Stimulated activated CD4-positive, alpha-beta T cell treated with anti-CD3 and anti-CD28 coated beads, Interleukin-4, amount 100 ng/mL, for 1 hour (primary cell): ENCODE measurements at places on chromosomes 5 and 9.

DNA sequence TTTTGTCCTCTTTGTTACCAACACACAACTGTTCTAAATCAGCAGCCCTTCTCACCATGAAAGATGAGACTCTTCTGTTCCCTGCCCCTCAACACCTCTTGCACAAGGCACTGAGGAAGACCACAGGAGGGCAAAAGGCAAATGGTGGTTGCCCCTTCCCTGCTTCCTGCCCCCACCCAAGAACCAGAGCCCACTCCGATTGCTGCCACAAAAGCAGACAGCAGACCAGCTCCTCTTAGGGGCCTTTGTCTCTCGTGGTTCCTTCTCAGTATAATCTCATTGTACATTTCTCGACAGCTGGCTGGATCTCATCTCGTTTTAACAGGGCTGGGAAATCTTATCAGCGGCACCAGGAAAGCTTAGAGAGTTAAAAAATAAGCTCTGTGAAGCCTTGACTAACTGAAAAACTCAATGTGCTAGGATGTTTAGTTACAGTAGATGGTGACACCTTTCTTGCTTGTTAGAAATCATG is 1.1 kb downstream of the MVB12B start:
- no peak for DNase-seq

DNA sequence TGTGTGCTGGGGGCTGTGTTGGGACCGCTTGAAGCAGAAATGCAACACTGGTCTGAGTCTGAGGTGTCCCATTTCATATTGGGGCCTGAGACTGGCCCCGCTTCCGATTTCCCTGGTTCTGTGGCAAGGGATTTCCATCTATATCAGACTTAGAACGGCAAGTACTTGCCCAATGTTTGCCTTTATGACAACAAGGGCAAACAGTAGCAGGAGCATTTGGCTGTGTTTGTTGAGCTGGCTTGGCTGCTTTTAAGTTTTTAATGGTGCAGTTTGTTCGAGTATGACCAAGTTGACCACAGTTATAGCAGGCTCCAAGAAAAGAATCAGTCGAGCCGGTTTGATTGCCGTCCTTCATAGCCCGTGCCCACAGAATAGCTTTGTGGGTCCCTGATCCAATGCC is 17.0 kb downstream of the HSDL2 start:
- DNase-seq, result no peak

DNA sequence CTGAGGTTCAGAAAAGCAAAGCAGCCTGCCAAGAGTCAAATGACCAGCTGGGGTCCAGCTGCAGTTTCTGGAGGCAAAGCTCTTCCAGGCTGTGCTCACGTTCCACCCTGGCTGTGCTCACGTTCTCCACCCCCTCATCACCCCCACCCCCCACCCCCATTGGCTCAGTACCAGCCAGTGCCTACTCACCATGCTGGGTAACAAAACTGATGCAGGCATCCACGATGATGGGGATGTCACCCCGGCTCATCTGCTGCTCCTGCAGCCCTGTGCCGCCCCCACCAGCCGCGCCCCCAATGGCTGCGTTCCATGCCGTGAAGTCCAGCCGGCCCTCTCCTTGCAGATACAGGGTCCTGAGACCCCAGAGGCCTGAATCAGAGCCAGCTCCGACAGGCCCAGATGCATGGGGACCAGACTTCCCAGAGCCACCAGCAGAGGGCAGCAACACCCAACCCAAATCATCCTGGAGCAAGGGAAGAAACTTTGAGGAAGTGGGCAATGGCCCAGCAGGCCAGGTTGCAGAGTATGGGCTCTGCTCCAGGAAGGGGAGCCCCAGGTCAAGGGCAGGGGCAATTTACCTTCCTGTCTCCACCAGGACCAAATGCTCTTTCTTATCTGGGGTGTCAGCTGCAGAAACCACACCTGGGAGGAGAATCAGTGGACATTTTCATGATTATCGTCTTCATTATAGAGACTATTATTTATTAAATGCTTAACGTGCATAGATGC is 13.7 kb upstream of the FCHSD1 start:
- peak; percentile 71 for DNase-seq

DNA sequence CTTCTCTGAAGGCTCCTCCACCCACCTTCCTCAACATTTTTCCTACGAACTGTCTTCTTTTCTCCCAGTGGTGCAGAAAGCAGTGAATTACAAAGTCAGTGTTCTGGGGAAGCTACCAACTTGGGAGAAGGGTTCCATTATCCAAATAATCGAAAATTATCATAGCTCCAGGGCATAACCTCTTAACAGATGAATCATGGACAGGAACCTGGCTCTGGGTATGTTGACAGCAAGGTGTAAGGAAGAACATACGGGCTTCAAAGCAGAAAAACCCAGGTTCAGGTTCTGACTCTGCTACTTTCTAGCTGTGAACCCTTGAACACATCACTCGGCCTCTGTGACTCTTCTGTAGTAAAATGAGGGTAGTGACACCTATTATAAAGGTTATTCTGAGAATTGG is 351.3 kb downstream of the ENC1 start:
- no peak for DNase-seq

DNA sequence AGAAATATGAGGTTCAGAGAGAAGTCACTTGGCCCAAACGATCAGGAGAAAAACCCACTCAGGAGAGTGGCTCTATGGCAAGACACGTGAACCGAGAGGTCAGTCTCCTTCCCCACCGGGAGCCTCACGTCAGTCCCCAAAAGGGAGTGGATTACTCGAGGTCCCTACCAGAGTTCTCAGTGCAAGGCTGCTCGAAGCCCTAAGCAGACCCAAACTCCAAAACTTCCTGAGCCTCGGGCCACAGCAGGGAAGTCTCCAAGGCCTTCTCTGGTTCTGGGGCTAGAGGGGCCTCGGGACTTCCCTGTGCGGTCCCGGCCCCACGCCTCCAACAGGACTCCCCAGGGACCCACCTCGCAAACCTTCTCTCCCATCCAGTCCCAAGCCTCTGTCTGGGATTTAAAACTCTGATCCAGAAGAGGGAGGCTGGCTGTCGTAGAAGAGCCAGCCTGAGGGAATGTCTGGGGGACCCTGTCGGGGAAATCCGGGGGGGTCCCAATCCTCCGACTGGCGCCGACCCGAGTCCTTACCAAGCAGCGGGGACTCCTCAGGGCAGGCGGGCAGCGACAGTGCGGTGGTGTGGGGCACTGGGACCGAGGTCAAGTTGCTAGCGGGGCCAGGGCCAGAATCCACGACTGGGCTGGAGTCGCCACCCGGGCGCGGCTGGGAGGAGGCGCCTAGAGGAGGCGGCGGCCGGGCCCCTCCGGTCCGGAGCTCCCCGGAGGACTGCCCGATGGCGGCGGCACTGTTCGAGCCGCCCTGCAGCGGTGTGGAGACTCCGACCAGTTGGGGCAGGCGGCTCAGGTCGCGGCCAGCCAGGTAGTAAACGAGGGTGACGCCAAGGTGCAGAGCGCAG is 679 bp downstream of the B4GALT1 start:
- peak; percentile 20 for DNase-seq

DNA sequence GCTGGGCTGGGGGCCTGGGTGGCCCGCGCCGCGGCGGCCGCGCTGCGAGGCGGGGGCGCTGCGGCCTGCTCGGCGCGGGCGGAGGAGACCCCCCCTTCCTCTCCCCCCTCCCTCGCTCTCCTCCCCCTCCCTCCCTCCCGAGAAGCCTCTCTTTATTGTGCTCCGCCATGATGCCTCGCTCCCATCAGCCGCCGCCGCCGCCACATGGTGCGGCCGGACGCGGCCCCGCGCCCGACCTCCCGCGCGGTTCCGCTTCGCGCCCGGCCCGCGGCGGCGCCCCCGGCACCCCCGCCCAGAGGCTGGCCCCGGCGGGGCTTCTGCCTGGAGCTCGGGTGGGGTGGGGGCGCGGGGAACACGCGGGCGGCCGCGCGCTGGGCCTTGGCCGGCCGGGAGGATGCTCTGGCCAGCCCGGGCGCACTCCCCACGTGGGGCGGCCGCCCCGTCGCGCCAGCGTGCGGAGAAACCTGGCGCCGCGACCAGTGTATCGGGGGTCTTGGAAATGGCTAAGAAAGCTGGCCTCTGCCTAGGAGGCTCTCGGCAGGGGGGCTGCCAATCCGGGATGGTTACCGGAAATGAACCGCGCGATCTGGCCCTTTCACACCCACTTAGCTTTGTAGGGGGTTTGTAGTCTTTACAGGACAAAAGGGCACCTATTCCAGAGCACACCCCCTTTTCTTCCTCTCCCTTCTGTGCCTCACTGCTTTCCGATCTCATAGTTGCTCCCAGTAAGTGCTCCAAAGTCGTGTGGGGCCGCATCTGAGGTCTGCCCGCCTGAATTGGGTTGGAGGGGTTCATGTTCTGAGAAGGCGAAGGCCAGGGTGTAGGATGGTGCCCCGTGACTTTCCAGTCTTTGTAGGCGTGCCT is 1.0 kb downstream of the SET start:
- DNase-seq, result peak; percentile 58

- DNase-seq, result no peak
Measured at GRCh38 chr5:114152656-114153360, 209.1 kb upstream of the KCNN2 start.

- no peak for DNase-seq
Measured at GRCh38 chr9:20551835-20552234, 70.5 kb downstream of the MLLT3 start.

DNA sequence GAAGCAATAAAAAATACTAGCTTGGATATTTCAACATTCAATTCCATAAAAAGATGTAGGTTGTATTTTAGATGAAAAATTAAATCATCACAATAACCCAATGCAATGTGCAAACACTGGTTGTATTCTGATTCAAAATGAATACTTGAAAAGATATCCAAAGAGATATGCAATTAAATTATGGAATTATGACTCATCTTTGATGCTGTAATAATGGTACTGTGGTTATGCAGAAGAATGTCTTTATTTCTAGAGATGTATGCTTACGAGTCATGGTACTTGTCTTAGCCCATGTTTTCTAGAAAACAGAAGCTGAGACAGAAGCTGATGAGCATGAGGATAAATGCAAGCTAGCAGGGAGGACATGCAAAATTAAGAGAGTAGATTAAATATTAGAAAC is 1941.4 kb upstream of the NUDT12 start:
- no peak for DNase-seq

DNA sequence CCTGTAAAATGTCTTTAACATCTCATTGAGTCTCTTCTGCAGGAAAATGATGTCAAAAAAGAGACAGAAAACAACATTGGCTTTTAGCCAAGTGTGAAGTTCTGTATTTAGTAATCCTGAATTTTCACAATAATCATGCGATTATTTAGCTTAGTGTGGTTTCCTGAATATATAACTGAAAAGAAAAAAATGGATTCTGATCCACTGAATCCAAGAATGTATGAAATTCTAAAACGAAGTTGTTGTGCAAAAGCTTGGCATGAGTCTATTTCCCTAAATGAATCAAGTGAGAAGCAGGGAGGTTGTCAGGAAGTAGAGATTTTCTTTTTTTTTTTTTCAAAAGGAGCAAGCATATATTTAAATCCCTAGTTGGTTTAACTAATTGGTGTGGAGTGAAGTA is 145.9 kb upstream of the CDH6 start:
- no peak for DNase-seq

GRCh38 chr9:116099821-116100220 is 53.8 kb upstream of the PAPPA start:
- no peak for DNase-seq

- no peak for DNase-seq
Measured at GRCh38 chr5:121199216-121199999, 652.3 kb upstream of the FTMT start.

- no peak for DNase-seq
Measured at GRCh38 chr5:149485655-149486615, 65.3 kb downstream of the CSNK1A1 start.

DNA sequence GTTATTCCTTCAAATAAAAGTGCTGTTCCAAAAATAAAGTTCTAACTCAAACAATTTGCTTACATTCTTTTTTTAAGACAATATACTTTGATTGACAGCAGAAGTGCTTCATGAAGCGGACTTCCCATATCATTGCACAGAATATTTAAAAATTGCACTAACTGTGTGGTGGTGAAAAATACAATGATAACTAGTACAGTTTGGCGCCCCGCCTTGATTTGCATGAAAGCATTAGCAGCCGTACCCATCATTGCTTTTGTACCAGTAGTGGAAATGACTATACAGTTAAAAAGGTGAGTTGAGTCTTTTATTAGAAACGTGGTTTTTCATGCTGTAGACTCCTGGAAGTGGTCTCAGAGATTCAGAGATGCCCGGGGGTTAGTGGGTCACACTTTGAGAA is 69.5 kb upstream of the MAP3K1 start:
- DNase-seq, result no peak

GRCh38 chr9:137411260-137411644 is 11.7 kb downstream of the EXD3 start:
- DNase-seq, result no peak

- DNase-seq, result no peak
Measured at GRCh38 chr9:88494983-88495721, 39.8 kb upstream of the NXNL2 start.

- peak; percentile 72 for DNase-seq
Measured at GRCh38 chr5:179795863-179796833, 2.4 kb downstream of the LTC4S start.

GRCh38 chr9:89054865-89055495 is 63.7 kb downstream of the S1PR3 start:
- DNase-seq, result no peak

- DNase-seq, result no peak
Measured at GRCh38 chr5:149792540-149793255, 62.6 kb downstream of the PPARGC1B start.

DNA sequence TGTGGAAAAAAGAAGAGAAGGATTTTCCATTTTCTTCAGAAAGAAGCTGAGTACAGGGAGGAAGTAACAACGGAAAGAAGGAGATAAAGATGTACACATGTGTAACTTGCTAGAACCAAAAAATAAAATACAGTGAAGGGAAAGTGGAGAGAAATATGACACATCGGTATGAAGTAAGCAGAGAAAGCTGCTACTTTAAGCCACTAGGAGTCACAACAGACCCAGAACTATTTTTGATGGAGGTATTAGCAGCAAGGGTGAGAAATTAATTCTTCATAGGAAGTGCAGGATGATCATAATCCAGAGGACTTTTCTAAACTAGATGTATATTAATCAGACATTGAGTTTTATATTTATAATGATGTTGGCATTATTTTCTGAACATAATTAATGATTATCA is 88.5 kb downstream of the FAM174A start:
- DNase-seq, result no peak

- no peak for DNase-seq
Measured at GRCh38 chr5:139394654-139395566, at the start of gene PROB1. Gene PROB1 (minus strand): TSS chr5:139395104. CDS start chr5:139395081, 23 bp downstream.

DNA sequence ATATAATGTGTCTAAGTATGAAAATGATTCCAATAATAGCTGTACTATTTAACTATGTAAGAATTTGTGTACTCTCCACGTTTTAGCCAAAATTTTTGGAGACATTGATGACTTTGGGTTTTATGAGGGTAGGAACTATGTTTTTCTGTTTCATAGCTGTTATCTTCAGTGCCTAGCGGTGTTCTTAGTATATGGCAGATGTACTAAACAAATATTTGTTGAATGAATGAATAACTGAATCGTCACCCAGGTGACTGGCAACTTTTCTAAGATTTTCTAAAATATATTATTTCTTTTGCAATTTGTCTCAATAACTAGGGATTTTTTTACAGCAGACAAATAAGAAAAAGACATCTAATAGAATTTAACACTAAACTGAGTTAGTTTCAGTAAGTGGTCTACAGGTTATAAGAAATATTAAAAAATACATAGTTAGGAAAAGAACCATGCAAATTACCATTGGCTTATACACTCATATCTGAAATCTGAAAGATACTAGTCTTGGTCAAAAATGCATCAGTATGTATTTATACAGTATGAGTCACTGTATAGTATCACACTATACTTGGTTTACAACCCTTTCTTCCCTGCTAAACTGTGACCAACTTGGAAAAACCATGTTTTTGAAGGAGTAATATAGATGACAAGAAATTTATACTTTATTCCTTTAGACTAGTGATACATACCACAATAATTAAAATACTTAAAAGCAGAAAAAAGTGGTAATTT is 10.5 kb upstream of the ERCC6L2 start:
- DNase-seq, result no peak
